ENCODE measurements at places on chromosomes 16 and 17.

DNA sequence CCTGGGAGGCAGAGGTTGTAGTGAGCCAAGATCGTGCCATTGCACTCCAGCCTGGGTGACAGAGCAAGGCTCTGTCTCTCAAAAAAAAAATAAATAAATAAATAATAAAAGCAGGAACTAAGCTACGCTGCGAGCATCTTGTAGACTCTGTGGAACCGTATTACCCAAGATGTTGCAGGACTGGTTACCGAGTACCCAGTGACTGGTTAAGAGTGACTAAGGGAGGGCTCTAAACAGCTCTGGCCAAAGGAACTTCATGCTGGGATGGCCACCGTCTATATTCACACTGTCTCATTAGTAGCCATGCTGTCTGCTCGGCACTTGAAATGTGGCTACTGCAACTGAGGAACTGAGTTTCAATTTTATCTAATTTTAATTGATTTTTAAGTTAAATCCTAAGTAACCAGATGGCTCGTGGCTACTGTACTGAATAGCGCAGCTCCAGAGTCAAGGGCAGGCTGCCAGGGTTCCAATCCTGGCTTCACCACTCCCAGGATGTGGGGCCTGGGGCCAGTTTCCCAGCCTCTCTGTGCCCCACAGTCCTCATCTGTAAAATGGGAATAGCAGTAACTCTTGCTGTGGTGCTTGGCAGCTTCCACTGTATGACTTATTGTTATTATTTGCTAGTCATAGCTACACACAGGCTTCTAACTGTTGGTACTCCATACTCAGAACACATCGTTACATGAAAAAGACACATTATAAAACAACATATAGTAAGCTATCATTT lies 3.0 kb downstream of the NTAN1 start:
- no peak for DNase-seq

DNA sequence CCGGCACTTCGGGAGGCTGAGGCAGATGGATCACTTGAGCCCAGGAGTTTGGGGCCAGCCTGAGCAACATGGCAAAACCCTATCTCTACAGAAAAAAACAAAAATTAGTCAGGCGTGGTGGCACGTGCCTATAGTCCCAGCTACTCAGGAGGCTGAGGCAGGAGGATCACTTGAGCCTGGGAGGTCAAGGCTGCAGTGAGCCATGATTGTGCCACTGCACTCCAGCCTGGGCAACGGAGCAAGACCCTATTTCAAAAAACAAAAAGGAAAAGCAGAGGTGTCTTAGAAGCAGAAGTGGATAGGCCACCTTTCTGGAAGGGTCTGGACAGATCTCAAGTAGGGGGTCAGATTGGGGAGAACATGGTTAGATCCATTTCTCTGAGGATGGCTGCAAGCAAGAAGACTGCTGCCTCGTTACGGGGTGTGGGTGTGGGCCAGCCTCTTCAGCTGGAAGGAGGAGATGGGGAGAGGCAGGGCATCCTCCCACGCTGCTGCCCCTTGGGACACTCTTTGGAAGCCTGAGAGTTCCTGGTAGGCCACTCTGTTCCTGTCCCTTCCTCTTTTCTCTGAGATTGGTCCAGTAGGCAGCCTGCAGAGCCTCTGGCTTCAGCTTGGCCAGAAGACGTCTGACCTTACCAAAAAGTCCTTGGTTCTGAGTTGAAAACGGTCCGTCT lies 208.0 kb downstream of the MSI2 start:
- DNase-seq = no peak

DNA sequence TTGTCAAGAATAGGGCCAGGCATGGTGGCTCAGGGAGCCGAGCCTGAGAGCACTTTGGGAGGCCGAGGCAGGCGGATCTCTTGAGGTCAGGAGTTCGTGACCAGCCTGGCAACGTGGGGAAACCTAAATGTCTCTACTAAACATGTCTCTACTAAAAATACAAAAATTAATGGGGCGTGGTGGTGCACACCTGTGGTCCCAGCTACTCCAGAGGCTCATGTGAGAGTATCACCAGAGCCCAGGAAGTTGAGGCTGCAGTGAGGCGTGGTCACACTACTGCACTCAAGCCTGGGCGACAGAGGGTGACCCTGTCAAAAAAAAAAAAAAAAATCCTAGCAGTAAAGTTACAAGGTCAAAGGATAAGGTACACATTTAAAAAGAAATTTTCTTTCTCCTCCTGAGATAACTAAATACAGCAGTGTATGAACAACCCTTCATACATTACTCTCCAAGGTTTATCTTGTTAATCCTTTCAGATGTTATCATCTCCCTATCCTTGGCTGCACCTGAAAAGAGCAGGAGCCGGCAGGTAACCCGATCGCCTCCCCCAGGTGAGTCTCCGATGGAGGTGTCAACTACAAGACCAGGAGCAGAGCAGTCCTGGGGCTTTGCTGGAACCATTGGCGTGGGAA lies 122.3 kb downstream of the GOSR1 start:
- DNase-seq = no peak

DNA sequence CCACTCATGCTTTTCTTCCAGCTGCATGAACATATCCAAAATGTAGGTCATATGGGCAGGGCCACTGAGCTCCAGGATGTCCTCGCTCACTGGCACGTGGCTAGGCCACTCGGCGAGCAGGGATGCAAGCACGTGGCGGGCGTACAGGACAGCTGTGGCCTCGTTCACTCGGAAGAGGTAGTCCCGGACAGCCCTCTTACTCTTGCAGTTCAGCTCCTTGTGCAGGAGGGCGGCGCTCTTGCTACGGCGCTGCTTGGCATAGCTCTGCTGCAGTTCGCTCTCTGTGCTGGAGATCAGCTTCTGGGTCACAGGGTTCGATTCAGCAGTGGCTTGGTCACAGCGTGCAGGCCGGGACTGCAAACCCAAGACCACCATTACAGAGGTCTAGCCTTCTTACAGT lies 53.1 kb upstream of the ATP2A3 start:
- DNase-seq = no peak

DNA sequence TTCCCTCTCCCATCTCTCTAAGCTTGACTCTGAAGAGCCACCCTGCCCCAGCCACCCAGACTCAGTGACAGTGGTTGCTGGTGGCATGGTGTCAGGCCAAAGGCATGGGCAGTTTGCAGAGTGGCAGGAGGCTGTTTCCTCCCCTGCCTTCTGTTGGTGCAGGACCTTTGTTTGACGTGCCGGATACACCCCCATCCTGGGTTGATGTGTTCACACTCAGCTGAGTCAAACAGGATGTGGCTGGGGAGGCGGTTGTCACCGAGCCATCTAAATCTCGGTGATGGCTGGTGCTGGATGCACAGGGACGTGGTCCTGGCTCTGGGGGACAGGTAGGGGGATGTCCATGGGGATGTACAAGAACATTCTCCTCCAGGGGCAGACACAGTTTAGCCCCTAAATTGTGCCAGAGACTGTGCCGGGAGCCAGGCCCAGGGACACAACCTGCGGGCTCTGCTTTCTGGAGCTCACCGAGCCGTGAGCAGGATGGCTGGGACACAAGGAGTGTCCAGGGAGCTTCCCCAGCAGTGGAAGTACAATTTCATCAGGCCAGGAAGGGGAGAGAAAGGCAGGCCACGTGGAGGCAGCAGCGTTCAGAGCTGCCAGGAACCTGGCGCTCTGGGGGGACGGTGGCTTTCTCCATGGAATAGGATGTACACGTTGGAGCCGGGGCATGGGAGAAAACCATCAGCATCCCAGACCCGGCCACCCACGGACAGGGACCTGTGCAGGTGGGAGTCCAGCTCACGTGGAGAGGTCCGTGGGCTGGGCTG lies 264.2 kb downstream of the SEC14L1 start:
- DNase-seq = peak; percentile 95

DNA sequence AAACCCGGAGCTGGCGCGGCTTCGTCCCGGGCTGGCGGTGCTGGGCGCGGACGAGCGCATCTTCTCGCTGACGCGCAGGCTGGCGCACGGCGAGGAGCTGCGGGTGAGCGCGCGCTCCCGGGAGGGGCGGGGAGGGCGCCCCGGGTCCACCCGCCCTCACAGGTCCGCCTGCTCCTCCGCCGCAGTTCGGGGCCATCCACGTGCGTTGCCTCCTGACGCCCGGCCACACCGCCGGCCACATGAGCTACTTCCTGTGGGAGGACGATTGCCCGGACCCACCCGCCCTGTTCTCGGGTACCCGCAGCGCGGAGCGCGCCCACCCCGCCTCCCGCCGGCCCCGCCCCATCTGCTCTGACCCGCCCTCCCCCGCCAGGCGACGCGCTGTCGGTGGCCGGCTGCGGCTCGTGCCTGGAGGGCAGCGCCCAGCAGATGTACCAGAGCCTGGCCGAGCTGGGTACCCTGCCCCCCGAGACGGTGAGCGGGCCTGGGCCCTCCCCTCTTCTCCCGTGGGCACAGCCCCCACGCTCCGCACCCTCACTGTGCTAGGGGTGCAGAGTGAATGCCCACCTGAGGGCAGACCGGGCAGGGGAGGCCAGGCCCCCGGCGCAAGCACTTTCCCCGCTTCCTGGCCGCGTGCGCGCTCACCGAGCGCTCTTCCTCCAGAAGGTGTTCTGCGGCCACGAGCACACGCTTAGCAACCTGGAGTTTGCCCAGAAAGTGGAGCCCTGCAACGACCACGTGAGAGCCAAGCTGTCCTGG lies 1.4 kb downstream of the HAGHL start:
- DNase-seq = peak; percentile 95

- DNase-seq = no peak
These were observed 525 bp downstream of the CD2BP2 start for GRCh38 chr16:30354423-30355143.

All from H54 (cell line).